IPS DF 19.7 (cell line): ENCODE measurements at places on chromosomes 7 and 10.

- DNase-seq: no peak
Observed at GRCh38 chr10:63720676-63721075, 199.5 kb downstream of the REEP3 start.

DNA sequence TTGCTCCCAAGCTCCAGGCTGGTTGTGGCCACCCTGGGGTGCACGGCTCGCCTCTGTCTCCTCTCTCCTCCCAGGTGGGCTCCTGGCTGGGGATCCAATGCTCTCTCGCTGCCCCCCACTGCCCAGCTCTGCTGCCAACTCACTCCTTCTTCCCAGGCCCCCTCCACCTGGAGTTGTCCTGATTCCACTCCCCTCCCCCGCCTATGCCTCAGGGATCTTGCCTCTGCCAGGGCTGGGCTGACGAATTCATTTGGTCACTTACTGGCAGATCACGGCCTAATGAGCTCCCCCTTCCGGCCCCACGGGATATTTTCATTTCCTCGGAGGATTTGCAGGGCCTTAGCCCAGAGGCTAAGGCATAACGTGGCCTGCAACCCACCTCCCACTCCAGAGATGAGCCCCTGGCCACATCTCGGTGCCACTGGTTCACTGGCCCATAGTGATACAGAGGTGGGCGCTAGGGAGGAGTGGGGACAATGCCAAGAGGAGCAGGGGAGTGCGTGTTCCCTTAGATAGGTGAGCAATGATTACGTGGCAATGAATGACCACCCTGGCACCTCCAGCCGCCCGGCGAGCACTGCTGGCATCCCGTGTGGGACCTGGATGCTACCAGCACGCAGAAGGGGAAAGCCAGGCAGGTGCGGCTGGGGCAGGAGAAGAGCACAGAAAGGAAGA is 344.6 kb upstream of the SHH start:
- no peak for DNase-seq

DNA sequence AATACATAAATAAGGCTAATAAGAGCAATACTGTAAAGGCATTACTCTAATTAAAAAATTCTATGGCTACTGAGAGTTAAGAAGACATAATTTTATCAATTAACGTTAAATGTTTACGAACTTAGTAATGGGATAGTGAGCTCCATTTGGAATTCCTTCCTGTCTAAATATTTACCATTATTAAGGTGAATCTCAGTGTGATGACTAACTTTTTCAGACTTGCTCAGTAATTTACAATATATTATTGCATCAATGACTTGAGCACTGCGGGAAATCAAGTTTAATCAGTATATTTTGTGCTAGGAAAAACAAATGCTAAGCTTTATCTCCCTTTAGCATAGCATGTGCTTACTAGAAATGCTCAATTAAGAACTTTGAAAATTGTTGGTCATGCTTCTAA is 282.5 kb upstream of the TEX47 start:
- no peak for DNase-seq

- DNase-seq: no peak
Observed at GRCh38 chr7:141012696-141013344, 1.9 kb downstream of the MRPS33 start.

- DNase-seq: no peak
Observed at GRCh38 chr7:102898532-102898859, 14.3 kb upstream of the LRRC17 start.

GRCh38 chr10:48710647-48711275 is 26.1 kb downstream of the WDFY4 start:
- DNase-seq: no peak

GRCh38 chr10:128032466-128032865 is 93.8 kb downstream of the MKI67 start:
- no peak for DNase-seq

- DNase-seq: no peak
Observed at GRCh38 chr10:86090807-86091206, 275.8 kb downstream of the GRID1 start.

- DNase-seq: no peak
Observed at GRCh38 chr10:99976886-99977665, 32.7 kb downstream of the DNMBP start.

GRCh38 chr10:18532881-18533535 is 118.4 kb downstream of the NSUN6 start:
- DNase-seq: no peak

- DNase-seq: no peak
Observed at GRCh38 chr7:26857170-26857505, 7.3 kb downstream of the SKAP2 start.

- no peak for DNase-seq
Observed at GRCh38 chr7:96236198-96237039, 85.5 kb downstream of the SLC25A13 start.

GRCh38 chr10:121616291-121616690 is 18.0 kb upstream of the FGFR2 start:
- no peak for DNase-seq

DNA sequence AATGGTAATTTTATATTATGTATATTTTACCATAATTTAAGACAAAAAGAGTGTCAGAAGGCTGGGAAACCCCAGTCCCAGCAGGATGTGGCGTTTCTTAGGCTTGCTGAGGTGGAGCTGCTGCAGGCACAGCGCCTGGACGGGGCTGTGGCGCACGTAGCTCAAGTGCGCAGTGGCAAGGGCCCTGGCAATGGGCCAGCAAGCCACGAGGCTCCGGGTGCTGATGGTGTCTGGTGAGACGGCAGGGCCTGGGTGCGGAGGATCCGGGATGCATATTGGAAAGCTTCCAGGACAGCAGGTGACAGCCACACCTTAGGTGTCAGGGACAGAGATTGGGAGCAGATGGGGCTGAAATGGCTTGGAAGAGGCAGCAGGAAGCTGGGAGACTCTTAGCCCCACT is 37.2 kb downstream of the CLEC2L start:
- DNase-seq: no peak

DNA sequence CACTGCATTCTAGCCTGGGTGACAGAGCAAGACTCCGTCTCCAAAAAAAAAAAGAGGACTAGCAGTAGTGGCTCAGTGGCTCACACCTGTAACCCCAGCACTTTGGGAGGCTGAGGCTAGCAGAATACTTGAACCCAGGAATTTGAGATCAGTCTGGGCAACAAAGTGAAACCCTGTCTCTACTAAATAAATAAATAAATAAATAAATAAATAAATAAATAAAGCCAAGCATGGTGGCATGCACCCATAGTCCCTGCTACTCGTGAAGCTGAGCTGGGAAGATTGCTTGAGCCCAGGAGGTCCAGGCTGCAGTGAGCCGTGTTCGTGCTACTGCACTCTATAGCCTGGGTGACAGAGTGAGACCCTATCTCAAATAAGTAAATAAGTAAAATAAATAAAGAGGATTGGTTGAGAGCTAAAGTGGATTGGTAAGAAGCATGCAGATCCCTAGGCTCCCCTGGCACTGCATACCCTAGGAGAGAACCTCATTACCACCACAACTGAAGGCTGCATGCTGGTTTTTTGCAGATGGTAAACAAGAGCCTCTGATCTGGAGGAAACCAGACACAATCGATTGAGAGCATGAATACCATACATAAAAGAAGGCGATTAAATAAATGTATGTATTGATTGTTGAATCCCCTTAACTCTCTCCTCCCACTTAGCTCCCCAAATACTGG is 163.2 kb downstream of the REEP3 start:
- no peak for DNase-seq

DNA sequence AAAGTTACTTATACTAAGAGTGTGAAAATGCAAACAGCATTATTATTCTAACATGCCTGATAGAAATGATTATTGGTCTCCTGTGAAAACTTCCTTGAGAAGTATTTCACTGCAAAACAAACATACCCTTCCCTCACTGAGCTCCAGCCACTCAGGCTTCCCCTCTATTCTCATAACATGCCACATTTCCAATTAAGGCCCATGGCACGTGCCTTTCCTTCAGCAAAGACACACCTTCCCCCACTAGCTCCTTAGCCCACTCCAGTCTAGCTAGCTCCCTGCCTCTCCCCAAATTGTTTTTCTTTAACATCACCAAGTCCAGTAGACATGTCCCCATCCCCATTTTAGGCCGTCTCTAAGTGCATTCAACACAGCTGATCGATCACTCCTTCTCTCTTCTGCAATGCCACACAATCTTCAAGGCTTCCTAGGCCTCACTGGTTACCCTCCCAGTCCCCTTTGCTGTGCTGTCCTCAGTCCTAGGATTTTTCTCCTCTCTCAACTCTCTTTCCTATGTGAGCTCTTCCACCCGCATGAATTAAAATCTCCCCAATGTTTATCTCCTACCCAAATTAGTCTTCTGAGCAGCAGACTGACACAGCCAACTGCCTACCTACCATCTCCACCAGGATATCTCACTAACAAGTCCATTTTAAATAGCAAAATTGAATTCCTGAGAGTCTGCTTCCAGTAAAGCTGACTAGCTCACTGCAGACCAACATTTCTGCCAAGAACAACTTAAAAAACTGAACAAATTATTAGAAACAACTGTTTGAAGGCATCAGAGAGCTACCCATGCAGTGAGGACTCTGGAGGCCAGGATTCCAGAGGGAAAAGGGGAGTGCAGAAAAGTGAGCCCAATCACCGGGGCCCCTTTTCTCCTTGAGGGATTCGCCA is 11.9 kb downstream of the CYTH3 start:
- no peak for DNase-seq

GRCh38 chr7:29253225-29253624 is 58.6 kb downstream of the CHN2 start:
- no peak for DNase-seq

- DNase-seq: no peak
Observed at GRCh38 chr7:93758631-93759030, 131.9 kb downstream of the TFPI2 start.

DNA sequence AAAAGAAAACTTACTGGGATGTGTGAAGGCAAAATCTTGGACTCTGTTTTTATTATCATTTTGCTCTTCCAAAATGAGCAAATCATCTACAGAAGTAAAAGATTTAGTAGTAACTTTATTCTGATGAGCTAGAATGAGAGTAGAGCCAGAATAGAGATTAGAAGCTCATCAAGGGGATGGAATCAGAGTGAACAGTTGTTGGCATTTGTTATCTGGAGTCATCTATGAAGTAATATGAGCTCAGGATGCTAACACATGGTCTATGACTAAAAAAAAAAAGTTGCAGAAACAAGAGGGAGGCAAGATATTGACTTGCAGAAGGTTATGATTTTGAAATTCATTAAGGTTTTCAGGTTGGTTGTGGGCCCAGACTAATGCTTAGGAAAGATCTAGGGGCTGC is 409.1 kb upstream of the ETV1 start:
- no peak for DNase-seq

DNA sequence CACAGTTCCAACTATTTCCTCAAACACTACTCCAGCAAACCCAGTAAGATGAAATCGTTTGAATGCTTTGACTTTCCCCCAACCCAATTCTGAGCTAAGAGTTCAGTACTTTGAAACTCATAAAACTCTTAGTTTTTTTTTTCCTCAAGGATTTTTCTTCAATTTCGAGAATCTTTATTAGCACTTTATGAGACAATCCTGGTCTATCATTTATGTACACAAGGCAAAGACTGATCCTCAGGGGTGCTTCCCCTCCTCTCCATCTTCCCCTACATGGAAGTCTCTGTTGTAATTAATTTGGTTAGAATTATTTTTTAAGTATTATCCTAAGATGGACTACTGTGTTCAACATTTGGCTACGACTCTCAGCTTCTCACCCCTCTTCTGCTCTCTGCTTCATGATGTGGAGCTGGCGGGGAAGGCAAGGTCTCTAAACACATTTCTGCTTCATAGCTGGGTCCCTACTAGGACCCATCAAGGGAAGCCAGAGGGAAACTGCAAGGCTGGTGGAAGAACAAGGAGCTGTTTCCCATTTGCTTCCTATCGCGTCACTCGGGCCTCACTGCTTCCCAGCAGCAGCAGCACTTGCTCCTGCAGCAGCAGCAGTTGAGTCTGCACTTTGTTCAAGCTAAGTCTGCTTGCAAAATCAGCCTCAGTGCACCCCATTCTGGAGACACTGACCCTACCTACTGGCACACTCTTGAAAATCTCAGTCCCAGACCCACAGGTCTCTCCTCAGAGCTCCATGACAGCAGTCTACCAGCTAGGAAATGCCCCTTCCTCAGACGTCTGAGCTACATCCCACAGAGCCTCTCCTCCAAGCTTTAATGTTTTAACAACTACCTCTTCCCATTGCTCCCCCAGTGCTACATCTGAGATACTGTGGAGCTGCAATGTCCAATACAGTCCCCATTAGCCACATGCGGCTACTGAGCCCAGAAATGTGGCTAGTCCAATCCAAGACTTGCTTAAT is 90.0 kb downstream of the CHCHD3 start:
- no peak for DNase-seq

- no peak for DNase-seq
Observed at GRCh38 chr10:71213127-71213621, 804 bp downstream of the UNC5B start.

- DNase-seq: no peak
Observed at GRCh38 chr10:112087953-112088456, 95.6 kb downstream of the GPAM start.

DNA sequence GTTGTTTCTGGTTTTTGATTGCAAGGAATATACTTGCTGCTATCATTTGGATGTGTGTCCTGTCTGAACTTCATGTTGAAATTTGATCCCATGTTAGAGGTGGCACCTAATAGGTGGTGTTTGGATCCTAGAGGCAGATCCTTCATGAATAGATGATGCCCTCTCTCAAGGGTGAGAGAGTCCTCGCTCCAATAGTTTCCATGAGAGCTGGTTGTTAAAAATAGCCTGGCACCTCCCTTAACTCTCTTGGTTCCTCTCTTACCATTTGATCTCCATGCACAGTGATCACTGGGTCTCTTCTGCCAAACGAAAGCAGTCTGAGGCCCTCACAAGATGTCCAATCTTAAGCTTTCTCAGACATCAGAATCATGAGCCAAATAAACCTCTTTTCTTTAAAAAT is 49.0 kb upstream of the ZNF248 start:
- no peak for DNase-seq

DNA sequence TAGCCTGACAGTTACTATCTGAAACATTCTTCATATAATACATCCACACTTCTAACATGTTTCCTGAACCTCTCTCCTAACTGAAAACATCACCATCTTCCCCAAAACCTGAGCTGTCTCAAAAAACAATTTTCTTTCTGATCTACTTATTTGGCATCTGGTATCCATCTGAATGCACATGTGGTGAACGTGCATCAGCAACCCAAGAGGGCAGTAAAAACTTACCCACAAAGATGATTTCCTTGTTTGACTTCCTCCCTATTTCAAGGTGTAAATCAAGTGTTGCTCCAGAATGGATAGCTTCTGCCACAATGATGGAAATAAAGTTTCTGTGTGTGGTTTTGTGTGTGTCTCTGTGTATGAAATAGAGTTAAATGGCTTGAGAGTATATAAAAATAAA is 500.4 kb downstream of the MAGI2 start:
- DNase-seq: no peak

DNA sequence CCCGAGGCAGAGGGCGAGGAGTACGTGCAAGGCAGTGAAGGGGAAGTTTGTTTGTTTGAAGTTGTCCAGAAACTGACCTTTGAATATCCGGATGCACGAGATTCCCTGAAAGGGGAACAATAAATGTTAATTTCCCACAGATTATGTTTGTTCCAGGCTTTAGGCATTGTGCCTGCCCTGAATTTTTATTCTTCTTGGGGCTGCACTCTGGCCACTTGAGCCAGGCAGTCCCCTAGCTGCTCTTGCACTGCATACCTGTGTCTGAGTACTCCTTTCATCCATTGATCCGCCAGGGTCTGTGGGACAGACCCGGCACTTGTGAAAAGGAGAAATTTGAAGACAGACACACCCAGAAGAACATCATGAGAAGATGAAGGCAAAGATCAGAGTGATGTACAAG is 343.5 kb upstream of the FOXK1 start:
- no peak for DNase-seq
